Prostate gland (tissue), 2 donors: ENCODE measurements at places on chromosomes 3 and 15.
A peak's percentile ranks its signal among the peaks of the same experiment; 100 is the strongest.

GRCh38 chr15:68375716-68376220 is 56.2 kb downstream of the ITGA11 start:
- DNase-seq: no peak
- H3K4me1 ChIP-seq: no peaks in the 10 kb centered on the region
- no peak overlapping the region for H3K4me3 ChIP-seq
- no peaks in the 10 kb centered on the region for H3K27me3 ChIP-seq
- H3K27ac ChIP-seq: no peak overlapping the region

DNA sequence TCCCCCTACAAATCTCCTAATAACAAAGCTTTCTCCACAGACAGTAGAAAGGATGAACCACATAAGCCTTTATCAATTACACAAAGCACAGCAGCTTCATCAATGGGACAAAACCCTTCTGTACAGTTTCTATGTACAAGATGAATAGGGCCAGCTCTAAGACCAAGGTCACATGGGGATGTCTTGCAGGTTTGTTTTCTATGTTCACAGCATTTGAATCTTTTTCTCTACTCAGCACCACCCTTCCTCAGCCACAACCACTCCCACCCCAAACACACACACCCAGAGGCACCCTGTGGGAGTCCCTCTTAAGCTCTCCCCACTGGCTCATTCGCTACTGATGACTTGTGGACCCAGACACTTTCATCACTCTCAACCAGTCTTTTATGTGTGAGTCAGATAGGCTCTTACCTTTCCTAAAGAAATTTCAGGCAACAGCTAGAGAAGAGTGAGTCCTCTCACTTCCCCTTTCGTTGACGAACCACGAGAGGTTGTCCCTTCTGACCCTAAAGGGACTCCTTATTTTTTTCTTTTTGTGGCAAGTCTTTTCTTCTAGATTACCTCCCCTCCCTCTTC is 57.9 kb downstream of the ARHGAP31 start:
- H3K4me3 ChIP-seq: no peak overlapping the region
- no peaks in the 10 kb centered on the region for H3K4me1 ChIP-seq
- H3K27ac ChIP-seq: no peak overlapping the region
- H3K27me3 ChIP-seq: no peaks in the 10 kb centered on the region

DNA sequence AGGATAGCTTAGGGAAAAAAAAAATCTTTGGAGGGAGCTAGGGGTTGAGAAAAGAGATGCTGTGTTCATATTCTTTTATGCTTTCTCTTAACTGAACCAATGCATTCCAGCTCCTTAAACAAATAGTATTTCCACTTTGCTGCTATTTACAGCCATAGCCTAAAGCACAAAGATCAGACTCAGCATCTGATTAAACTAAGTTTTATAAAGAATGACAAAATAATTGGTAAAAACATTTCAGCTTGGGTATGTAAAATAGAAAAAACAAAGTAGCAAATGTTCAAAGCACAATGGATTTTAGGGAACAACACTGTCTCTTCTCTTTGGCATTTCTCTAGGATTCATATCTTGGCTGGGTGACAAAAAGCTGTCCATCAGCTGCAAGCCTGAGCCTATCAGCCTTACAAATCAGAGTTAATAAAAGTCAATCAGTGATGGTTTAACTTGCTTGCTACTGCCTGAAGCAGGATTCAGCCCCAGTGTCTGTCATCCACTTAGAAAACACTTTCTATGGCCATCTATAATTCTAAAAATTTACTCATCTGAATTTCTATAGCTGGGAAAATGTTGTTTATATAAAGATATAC is 232.1 kb upstream of the CDIN1 start:
- H3K4me3 ChIP-seq: no peak overlapping the region
- H3K4me1 ChIP-seq: no peaks in the 10 kb centered on the region

- no peak overlapping the region for H3K4me3 ChIP-seq
- H3K27ac ChIP-seq: no peak overlapping the region
- DNase-seq: no peak
- H3K36me3 ChIP-seq: no peaks in the 10 kb centered on the region
Measured at GRCh38 chr3:162670181-162670580, 1173.6 kb downstream of the OTOL1 start.

DNA sequence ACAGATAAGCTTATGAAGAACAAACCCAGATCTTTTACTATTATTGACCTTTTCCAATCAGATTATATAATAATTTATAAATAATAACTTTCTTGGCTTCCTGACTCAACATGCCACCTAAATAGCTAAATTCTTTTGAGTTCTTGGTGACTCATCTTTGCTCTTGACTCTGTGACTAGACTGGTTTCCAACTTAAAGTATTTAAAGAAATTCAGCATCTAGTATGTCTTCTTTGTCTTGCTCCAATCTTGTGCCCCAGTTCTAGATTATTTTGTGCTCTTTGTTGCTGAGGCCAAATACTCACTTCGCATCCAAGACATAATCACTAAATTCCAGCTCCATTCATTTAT is 483.2 kb upstream of the TBL1XR1 start:
- DNase-seq: no peak
- H3K4me3 ChIP-seq: no peak overlapping the region
- H3K36me3 ChIP-seq: no peaks in the 10 kb centered on the region

DNA sequence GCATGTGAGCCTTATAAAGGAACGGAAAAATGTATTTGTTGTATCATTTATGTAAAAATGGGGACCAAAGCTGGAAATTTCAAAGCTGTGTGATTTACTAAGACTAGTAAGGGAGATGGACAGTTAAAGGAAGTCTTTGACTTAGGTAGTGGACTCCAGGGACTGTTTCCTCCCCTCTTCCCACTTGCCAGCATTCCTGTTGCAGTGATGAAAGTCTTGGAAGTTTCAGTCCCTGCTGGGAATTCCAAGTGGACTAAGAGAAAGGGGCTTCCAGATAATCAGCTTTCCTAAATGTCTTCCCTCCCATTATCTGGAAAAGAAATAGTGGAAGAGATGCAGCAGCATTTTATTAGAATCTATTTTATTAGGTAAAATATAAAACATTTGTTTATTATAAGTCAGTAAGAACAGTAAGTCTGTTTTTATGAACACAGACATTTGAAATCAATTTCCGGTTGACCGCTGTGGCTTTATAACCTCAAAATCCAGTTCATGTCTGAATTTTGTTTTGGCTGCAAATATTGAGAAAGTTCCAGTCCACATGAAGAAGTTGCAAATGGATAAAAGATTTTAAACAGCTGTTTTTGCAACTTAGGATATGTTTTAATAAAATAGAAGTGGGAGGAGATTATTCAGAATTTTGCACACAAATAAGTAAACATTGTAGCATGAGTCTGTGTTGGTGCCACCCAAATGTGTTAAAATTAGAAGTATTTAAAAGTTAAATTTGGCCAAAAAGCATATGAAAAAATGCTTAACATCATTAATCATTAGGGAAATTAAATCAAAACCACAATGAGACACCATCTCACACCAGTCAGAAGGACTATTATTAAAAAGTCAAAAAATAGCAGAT is 141.8 kb downstream of the IL20RB start:
- no peaks in the 10 kb centered on the region for H3K27me3 ChIP-seq
- H3K36me3 ChIP-seq: no peaks in the 10 kb centered on the region
- no peak overlapping the region for H3K27ac ChIP-seq
- DNase-seq: no peak
- no peaks in the 10 kb centered on the region for H3K4me1 ChIP-seq

- no peak overlapping the region for H3K4me3 ChIP-seq
- no peaks in the 10 kb centered on the region for H3K27me3 ChIP-seq
- peak; percentile 80 for DNase-seq
- H3K27ac ChIP-seq: peak overlapping the region; percentile 6
- no peaks in the 10 kb centered on the region for H3K36me3 ChIP-seq
Measured at GRCh38 chr15:73078722-73079121, 26.5 kb downstream of the NEO1 start.

DNA sequence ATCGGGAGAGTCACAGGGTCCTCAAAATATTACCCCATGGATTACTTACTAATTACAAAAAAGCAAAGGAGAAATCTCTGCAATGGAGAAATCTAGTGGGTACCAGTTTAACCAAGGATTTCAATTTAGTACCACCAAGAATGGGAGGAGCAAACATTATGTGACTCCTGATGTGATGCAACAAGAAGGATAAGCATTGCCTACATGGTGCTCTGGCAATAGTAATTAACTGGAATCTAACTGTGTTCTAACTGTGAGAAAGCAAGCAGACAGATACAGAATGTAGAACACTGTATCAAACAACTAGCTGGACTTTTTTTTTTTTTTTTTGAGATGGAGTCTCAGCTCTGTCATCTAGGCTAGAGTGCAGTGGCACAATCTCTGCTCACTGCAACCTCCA is 159.2 kb downstream of the TNIK start:
- no peaks in the 10 kb centered on the region for H3K27me3 ChIP-seq
- DNase-seq: no peak
- H3K27ac ChIP-seq: no peak overlapping the region

- no peaks in the 10 kb centered on the region for H3K36me3 ChIP-seq
- H3K4me3 ChIP-seq: no peak overlapping the region
Measured at GRCh38 chr3:18258492-18258891, 166.6 kb downstream of the SATB1 start.

DNA sequence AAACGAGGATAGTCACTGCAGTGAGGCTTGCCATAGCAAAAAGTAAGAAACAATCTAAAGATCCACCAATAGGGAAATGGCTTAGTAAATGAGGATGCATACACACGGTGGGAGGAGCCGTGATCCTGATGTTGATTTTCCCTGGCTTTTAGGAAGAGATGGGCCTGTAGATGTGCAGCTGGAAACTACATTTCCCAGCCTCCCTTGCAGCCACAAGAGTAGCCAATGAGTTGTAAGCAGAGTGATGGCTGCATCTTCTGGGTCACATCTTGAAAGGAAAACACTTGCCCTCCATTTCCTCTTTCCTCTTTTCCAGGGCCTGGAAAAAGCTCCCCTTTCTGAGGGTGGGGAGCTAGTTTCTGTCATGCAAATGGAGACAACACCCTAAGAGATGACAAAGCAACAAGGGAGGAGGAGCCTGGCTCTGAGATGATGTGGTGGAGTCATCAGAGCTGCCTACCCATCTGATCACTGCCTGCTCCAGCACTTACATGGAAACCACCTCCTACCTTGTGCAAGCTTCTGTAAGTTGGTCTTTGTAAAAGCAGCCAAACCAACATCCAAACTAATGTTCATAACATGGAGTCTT is 139.1 kb downstream of the TLE3 start:
- H3K36me3 ChIP-seq: no peaks in the 10 kb centered on the region
- no peaks in the 10 kb centered on the region for H3K4me1 ChIP-seq
- H3K27me3 ChIP-seq: no peaks in the 10 kb centered on the region

DNA sequence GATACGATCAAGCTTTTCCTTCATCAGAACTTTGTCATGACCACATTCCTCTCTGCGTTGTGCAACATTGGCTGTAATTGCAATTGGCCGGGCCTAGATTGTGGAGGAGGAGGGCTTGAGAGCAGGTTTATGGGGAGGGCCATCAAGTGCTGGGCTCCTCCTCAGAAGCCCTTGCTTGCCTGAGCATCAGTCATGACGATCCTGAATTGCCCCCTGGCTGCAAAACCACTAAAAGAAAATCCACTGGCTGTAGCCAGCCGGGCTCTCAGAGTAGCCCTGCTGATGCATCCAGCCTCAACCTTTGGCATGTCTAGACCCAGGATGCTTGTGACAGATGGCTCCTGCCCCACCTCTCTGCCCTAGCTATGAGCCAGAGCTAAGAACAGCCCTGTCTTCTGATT is 13.4 kb upstream of the TRH start:
- H3K27ac ChIP-seq: no peak overlapping the region
- H3K36me3 ChIP-seq: no peaks in the 10 kb centered on the region
- H3K4me1 ChIP-seq: no peaks in the 10 kb centered on the region
- H3K4me3 ChIP-seq: no peak overlapping the region

GRCh38 chr3:142077155-142077858 is 72.0 kb downstream of the TFDP2 start:
- no peak overlapping the region for H3K27ac ChIP-seq
- DNase-seq: no peak
- no peak overlapping the region for H3K4me3 ChIP-seq
- no peaks in the 10 kb centered on the region for H3K27me3 ChIP-seq

GRCh38 chr3:12231431-12231830 is 57.4 kb upstream of the PPARG start:
- DNase-seq: no peak
- no peak overlapping the region for H3K27ac ChIP-seq
- no peaks in the 10 kb centered on the region for H3K27me3 ChIP-seq
- H3K36me3 ChIP-seq: no peaks in the 10 kb centered on the region
- H3K4me3 ChIP-seq: no peak overlapping the region
- no peaks in the 10 kb centered on the region for H3K4me1 ChIP-seq

- no peak for DNase-seq
- no peaks in the 10 kb centered on the region for H3K27me3 ChIP-seq
- H3K36me3 ChIP-seq: no peaks in the 10 kb centered on the region
- peak overlapping the region; percentile 84 for H3K27ac ChIP-seq
- H3K4me3 ChIP-seq: peak overlapping the region; percentile 65
- H3K4me1 ChIP-seq: peaks cover 9% of the 10 kb centered on the region
Measured at GRCh38 chr3:42503251-42503924, 945 bp downstream of the VIPR1 start.

- no peak for DNase-seq
- no peak overlapping the region for H3K4me3 ChIP-seq
- H3K36me3 ChIP-seq: no peaks in the 10 kb centered on the region
- no peaks in the 10 kb centered on the region for H3K4me1 ChIP-seq
- no peaks in the 10 kb centered on the region for H3K27me3 ChIP-seq
- no peak overlapping the region for H3K27ac ChIP-seq
Measured at GRCh38 chr3:125245521-125245920, 33.0 kb upstream of the SLC12A8 start.
